ENCODE measurements at places on chromosomes 3 and 15.

GRCh38 chr15:69500339-69500738 lies 47.7 kb downstream of the RPLP1 start:
- DNase-seq = no peak

DNA sequence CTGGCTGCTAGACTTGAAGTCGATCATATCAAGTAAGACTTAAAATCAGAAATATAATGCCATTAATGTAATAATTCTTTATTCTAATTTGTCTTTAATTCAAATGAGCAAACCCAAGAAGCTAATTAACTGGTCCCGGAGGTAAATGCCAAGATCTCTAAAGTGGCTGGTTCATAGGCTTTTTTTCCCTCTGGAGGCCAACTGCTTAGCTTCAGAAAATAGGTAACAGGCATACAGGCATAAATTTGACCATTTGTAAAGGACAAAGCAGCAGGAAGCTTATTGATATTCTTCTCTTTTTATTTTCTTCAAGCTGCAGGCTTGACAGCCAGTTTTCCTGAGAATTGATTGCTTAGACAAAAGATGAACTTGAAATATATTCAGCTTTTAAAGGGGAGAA lies 158.6 kb upstream of the RAP2B start:
- DNase-seq = no peak

DNA sequence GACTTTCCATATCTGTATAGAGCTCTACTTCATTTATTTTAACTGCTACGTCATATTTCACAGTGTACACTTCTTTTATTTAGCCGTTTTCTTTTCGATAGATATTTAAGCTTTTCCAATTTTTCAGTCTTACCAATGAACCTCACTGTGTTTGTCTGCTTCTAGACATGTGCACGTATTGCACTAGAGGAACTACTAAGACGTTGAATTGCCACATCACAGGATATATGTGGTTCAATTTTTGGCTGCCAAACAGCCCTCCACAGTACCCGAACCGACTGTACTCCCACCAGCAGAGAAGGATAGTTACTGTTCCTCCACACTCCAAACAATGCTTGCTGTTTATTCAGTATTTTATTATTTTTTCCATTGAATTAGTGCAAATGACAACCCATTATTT lies 2.0 kb downstream of the NR1I2 start:
- DNase-seq = no peak

DNA sequence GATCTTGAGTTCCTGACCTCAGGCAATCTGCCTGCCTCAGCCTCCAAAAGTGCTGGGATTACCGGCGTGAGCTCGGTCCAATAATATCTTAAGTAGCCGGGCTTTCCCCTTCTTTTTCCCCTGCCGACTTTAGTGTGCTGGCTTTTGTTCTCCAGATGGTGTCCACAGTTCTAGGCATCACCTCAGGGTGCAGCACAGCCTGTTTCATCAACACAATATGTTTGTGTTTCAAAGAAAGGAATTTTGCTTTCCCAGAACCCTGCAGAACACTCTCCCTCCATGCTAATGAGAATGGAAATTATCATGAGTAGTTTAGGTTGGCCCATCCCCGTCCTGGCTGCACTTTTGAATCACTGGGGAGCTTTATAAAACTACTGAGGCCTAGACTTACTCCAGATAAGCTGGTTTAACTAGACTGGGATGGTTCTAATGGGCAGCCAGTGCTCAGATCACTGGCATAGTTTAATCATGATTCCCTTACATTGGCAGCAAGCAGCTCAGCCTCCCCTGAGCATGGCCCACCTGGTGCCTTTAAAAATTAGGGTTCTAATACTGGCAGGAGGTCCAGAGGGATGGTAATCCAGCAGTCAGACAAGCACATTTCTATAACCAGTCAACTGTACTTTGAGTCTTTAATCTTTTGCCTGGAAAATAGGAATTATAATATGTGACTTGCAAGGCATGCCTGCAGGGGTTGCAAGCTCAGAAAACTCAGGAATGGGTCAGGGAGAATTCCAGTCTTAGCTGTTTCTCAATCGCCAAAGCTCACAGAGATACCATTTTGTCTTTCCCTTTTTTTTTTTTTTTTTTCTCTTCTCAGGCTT lies 127.6 kb upstream of the RASGRP1 start:
- DNase-seq = no peak

GRCh38 chr15:76223521-76223920 lies 87.7 kb downstream of the ETFA start:
- DNase-seq = no peak

DNA sequence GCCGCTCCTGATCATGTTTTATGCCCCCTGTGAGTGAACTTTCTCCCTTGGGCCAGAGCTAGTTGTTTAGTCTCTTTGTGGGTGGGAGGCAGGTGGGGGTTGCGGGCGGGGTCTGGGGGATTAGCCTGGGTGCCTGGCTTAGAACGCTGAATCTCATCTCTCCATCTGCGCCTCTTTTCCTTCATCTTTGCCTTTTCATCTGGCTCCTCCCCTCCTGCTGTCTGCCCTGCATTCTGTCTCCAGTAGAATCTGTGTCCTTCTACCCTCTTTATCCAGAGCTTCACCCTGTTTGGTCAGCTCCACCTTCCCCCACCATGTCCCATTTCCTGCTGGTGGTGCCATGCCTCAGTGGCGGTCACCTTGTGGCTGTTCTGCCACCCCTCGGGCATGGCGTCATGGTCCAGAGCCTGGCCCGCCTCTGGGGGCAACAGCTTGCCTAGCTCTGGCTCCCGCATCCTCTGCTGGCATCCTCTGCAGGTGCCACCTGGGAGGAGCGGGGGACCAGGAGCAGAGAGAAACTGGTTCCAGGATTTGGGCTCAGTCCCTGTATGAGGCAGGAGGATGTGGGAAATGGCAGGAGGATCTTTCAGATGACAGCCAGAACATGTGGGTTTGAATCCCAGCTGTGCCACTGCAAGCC lies 44.3 kb downstream of the PDIA5 start:
- DNase-seq = no peak

DNA sequence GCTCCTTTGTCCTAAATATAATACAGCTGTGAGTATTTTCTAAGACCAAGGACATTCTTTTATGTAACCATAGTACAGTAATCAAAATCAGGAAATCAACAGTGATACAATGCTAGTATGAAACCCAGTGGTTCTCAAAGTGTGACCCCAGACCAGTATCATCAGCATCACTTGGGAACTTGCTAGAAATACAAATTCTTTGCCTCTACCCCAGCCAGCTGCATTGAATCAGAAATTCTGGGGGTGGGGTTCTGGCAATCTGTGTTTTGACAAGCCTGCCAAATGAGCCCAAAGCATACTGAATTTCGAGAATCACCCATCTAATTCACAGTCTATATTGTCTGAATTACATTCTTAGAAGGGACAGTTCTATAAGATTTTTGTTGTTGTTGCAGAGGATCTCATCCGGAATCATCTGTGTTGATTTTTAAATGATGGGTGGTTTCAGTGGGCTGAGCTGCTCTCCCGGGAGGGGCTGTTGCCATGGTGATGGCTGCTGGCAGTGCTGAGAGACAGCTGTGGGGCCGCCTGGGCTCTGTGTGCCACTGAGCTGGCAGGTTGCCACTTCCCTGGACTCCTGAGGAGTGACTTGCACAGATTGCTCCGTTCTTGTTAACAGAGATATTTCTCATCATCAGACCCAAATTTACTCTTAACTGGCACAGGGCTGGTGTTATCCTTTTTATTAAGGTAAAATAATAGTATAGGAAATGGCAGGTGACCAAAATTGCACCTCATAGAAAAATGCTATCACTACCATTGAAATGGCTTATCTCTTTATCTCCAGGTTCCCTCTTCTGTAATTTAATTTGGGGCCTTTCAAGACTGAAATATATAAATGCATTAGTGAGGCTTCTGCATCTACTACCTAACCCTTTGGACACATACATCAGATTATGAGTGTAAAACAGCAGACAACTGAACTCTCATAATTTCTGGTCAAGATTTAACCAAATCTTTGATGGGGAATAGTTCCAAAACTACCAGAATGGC lies 56.5 kb downstream of the NEK11 start:
- no peak for DNase-seq

DNA sequence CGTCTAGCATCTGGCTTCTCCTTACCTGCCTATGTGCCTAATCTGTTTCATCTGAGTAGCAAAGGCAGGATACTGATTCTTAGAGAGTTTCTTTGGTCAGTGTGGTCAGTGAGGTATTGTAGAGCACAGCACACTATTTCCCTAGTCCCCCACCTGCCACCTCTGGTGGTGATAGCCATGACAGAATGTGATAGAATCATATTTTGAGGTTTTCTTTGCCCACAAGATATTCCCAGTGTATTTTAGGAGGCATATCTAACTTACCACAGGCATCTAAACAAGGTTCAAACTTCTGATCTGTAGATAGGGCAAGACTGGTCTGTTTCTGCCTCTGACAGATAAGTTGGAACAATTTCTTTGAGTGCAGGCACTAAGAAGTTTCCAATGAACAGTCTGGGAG lies 188.0 kb downstream of the SOX2 start:
- DNase-seq = no peak

DNA sequence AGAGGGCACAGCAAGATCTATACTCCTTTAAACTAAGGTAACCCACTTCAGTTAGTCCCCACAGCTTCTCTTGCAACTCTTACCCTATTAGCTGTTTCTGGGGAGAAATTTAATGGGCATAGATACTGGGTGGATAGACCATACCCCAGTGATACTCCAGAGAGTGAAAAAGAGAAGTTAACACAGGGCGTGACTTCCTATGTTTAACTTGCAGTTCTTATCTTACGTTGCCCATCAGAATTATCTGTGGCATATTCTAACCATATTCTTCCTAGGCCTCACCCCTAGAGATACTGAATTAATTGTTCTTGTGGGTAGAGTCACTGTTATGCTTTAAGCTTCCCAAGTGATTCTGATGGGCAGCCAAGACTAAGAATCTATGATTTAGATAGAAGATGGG lies 485.4 kb upstream of the TPRG1 start:
- no peak for DNase-seq

DNA sequence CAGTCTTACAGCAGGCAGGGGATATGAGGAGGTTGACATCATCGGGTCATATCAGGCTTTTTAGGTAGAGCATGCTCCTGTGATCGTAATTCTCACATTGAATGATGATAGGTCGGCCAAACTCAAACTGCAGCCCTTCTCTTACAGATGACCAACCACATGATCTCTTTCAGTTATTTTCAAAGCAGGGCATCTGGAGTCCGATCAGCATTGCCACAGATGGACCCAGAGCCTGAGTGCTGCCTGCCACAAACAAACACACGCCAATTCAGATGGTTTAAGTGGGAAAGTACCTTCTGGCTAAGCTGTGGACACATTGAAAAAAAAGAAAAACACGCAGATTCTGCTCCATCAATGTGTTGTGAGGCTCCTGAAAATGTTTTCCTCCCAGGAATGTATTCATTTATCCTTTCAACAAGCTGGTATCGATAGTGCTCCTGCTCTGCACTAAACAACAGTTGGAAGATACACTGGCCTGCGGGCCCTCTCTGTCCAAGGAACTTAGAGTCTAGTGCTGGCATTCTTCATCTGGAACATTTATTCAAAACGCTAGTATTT lies 31.2 kb downstream of the ARPP21 start:
- DNase-seq = no peak

DNA sequence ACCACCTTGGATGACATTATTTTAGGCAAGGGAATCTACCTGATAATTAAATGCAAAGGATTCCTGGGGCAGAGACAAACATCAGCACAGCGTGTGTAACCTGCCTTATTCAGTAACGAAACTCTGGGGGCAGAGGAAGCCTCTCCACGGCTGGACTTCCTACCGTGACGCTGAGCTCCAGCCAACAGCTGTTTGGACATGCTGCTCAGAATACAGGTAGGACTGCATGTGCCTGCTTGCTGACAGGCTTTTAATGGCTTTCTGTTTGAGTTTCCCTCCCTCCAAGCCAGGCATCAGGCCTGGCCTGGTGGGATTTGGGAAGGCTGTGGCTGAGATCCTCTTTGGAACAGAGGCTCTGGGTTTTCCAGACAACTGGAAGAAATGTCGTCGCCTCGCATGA lies 150.6 kb downstream of the ADAMTS17 start:
- no peak for DNase-seq

GRCh38 chr15:69595009-69595791 lies 142.6 kb downstream of the RPLP1 start:
- no peak for DNase-seq

- no peak for DNase-seq
These were observed 5.0 kb upstream of the LRRFIP2 start for GRCh38 chr3:37179144-37179967.

DNA sequence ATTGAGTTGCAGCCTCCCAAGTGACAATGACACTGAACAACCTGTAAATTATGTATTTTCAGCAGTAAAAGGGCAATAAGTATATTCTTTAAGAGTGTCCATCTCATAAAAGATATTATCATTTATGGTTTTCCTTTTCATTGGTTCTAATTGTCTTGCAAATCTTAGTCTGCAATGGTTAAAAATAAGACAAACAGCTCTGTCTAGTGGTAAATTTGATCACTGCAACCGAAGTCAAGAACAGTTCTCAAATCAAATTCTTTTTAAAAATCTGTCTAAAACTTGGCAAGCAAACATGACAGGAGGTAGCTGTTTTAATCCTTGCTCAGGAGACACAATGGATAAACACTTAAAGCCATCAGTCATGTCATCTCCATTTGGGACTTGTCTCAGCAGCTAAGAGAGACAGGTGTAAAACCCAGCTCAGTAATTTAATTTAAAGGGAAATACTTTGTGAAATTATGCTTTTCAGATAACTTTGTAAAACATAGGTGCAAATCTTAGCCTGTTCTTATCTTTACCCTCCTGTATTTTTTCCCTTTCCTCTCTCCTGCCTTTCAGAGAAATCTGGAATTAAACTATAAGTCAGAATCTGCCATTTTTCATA lies 150.3 kb upstream of the ARHGEF26 start:
- DNase-seq = no peak

DNA sequence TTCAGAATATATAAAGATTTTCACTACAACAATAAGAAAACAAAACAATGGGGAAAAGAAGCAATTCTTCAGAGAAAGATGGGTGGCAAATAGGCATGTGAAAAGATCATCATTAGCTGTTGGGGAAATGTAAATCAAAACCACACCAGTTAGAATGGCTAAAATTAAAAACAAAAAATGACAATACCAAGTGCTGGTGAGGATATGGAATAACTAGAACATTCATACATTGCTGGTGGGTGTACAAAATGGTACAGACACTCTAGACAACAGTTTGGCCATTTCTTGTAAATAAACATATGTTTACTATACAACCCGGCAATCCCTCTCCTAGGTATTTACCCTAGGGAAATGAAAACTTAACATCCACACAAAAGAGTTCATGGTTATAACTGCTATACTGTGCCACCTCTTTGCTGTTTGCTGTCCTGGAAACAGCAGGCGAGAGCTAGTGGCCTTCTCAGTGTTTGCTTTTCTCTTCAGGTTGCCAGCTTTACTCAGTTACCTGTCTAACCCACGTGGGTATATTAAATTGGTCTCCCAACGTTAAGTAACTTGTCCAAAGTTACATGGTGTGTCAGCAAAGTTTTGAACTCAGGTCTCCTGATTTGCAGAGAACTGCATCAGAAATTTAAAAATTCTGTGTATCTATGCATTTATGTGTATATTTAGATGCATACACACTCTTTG lies 4.6 kb upstream of the NIT2 start:
- DNase-seq = no peak

DNA sequence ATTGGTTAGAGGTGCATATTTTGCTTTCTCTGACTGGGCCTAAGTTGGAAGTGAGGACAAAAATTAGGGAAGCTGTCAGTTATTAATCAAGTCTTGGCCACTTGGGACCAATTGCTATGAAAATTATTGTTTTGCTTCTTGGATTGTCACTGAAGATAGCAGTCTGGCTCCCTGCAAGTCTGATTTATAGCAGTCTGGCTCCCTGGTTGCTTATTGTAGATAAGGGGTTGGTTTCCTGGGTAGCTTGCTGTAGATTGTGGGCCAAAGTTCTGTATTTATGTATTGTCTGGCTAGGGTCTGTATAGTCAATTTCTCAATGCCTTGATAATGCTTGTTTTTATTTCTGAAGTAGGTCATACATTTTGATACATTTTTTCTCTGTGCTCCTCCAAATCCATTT lies 13.3 kb upstream of the DRD3 start:
- DNase-seq = no peak

Measured in CD4-positive, alpha-beta T cell treated with Interleukin-6 for 4 hours (primary cell).